Activated CD4-positive, alpha-beta T cell treated with anti-CD3 and anti-CD28 coated beads, Interleukin-2, amount 50 U/mL, for 4 hours (primary cell): ENCODE measurements at places on chromosomes 5 and 9.

- DNase-seq: no peak
Observed at GRCh38 chr5:126009566-126009965, 413.6 kb upstream of the GRAMD2B start.

GRCh38 chr5:176628406-176629228 is 1.7 kb downstream of the SNCB start:
- no peak for DNase-seq

GRCh38 chr5:76765249-76765648 is 49.3 kb downstream of the F2R start:
- no peak for DNase-seq

- DNase-seq: no peak
Observed at GRCh38 chr9:104872656-104873488, 55.1 kb downstream of the ABCA1 start.

GRCh38 chr5:93800988-93801811 is 59.8 kb upstream of the POU5F2 start:
- no peak for DNase-seq

GRCh38 chr5:88045165-88045564 is 223.5 kb downstream of the TMEM161B start:
- no peak for DNase-seq

GRCh38 chr9:112839331-112839730 is 51.3 kb downstream of the SLC46A2 start:
- no peak for DNase-seq

DNA sequence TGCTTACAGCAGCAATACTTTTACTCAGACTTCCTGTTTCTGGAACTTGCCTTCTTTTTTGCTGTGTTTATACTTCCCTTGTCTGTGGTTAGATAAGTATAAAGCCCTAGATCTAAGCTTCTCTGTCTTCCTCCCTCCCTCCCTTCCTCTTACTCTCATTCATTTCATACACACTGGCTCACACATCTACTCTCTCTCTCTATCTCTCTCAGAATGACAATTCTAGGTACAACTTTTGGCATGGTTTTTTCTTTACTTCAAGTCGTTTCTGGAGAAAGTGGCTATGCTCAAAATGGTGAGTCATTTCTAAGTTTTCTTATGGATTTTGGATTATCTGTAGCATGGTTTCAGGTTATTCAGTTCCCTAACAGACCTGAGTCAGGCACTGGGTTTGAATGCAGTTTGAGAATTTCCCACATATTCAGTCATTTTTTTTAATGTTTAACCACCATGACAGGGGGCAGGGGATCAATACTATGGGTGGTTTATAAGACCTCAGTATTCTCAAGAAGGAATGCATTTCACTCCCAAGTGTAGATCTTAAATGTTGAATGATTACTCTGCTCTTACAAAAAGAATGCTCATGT is at the start of gene IL7R:
Gene IL7R, plus strand, starts transcription at position 127 of the 587 bp plus-strand sequence. Its CDS starts 87 bp downstream, at position 214.
- DNase-seq: no peak

DNA sequence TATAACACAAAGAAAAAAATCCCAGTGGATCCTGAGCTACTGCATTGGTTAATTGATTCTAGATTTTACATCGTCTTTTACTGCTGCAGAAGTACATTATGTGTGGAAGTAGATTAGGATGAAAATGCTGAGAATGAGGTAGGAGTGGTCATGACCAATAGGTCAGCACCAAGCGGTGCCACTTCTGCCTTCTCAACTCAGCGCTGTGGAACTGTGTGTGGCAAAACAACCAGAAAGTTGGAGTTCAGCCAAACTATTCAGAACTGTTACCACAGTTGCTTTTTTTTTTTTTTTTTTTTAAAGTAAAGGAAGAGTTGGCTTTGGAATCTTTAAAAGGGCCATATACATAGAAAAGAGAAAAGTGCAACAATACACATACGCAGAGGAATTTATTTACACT is 24.2 kb downstream of the POU5F2 start:
- no peak for DNase-seq

DNA sequence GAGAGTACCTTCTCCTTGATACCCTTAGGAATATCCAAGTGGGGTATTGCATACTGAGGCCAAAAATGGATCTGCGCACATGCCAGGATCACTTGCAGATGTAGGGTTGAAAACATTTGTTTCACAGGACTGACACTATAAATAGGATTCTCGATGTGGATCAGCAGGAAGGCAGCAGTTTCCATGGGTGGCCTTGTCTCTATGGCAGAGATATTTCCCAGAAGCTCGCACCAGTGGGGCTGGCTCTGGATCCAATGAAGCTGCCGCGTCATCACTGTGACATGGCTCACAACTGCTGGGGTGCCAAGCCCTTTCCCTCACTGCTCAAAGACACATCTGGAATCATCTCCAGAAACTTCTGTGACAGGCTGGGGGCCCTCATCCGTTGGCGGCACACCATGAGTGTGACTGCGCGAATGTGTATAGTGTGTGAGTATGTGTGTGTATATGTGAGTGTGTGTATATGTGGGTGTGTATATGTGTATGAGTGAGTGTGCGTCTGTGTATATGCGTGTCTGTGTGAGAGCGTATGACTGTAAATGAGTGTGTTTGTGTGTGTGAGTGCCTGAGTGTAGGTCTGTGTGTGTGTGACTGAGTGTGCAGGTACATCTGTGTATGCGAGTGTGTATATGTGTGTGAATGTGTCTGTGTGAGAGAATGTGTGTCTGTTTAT is 182.5 kb downstream of the GAS1 start:
- DNase-seq: no peak

- DNase-seq: no peak
Observed at GRCh38 chr5:98104454-98105188, 668.8 kb upstream of the RGMB start.

- no peak for DNase-seq
Observed at GRCh38 chr9:92853716-92854115, 24.1 kb downstream of the ZNF484 start.

- DNase-seq: no peak
Observed at GRCh38 chr5:109901628-109901981, 211.9 kb downstream of the MAN2A1 start.
